ENCODE measurements at places on chromosomes 3 and 15.

- DNase-seq: peak; percentile 70
Measured at GRCh38 chr3:25594007-25594502, 70.7 kb downstream of the TOP2B start.

GRCh38 chr3:19931180-19931692 is 2.8 kb downstream of the EFHB start:
- peak; percentile 26 for DNase-seq

- DNase-seq: no peak
Measured at GRCh38 chr3:133934996-133935842, 39.5 kb upstream of the RAB6B start.

DNA sequence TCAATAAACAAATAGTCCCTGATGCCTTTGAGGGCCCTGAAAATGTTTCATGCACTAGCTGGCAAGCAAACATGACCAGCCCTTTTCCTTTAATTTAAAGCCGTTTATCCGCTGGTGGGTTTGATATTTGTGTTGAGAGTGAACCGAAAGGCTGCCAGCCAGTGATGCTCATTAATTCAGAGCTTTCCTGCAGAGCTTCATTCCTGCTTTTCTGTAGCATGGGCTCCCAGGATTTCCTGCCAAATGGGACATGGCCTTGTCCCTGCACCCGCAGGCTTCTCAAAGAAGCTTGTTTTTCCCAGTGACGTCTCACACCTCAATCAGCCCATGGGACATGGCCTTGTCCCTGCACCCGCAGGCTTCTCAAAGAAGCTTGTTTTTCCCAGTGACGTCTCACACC is 219.6 kb downstream of the MTHFS start:
- no peak for DNase-seq

DNA sequence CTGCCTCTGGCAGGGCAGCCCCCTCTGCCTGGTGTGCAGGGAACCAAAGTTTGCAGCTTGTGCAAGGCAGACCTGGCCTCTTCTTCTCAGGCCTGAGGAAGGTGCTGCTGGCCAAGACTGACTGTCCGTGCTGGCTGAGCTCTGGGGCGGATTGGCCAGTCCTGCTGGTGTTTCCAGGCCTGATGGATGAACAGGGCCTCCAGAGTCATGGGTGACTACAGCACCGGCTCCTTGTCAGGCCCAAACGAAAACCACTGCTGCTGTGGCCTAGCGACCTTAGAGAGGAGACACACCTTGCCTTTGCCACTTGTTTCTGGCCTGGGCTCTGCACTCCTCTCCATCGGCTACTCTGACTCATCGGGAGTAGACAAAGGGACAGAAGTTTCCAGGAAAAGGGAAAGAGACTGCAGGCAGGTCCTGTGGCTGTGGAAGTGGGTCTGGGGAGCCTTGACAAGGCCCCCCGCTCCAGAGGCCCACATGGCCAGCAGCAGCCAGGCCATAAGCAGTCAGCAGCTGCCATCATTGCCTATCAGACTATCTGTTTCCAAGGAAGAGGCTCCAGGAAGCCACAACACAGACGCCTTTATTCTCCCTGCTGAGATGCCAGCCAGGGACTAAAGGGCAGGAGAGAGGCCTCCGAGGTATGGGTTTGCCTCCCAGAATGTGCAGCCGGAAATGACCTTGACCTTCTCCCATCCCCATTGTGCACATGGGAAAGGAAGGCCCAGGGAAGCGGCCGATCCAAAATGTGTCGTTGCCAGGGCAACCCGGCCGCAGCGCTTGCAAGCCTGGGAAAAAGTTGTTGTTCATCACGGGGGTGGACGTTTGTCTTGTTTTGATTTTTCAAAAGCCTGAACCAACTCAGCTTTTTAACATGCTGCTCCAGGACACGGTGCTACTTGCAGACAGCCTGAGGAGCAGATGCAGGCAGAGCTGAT is 160.5 kb downstream of the CHSY1 start:
- no peak for DNase-seq

- no peak for DNase-seq
Measured at GRCh38 chr3:65617209-65617608, 421.5 kb downstream of the MAGI1 start.

GRCh38 chr3:14330508-14330907 is 71.9 kb upstream of the SLC6A6 start:
- DNase-seq: no peak

GRCh38 chr3:189488241-189488767 is 142.9 kb upstream of the TP63 start:
- no peak for DNase-seq

DNA sequence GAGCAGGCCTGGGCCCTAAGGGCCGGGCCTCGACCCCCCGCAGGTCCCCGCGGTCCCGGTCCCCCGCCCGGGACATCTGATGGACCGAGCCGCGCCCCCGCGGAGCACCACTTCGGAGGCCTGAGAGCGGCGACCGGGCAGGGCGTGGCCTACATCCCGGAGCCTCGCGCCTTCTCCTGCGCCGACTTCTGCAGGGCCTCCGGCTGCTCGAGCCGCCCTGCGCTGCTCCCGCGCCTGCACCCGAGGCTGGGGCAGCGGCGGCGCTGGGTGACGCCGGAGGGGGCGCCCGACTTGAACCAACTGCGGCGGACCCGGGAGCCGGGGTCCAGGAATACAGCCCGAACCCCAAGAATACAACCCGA is 14.9 kb upstream of the GP9 start:
- DNase-seq: peak; percentile 42

- peak; percentile 57 for DNase-seq
Measured at GRCh38 chr3:157190380-157190872, 30.5 kb upstream of the CCNL1 start.

- no peak for DNase-seq
Measured at GRCh38 chr15:72058585-72058984, 59.4 kb downstream of the MYO9A start.

GRCh38 chr3:25372167-25372566 is 55.9 kb upstream of the RARB start:
- DNase-seq: no peak

GRCh38 chr15:89400116-89400781 is 65.6 kb upstream of the POLG start:
- DNase-seq: no peak

DNA sequence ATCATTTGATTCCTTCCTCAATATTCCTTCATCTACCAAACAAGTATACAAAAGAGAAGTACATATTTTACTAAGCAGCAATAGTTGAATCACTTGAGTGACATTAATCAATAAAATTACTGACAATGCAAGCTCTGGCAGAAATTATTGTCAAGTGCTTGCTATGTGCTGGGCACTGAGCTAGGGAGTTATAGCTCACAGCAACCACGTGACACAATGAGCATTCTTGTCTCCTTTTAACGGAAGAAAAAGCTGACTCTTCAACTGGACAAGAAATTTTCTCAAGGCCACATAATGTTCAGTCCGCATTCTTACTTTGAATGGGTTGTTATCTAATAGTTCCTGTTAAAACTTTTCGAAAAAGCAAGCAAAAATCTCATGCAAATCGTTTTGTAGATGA is 500.1 kb downstream of the PYDC2 start:
- DNase-seq: no peak

GRCh38 chr3:54198556-54198955 is 76.2 kb downstream of the CACNA2D3 start:
- no peak for DNase-seq

GRCh38 chr15:48177766-48178647 is at the start of gene MYEF2:
MYEF2 (minus strand) TSS chr15:48178295; CDS start chr15:48178237, 58 bp downstream.
- peak; percentile 71 for DNase-seq

DNA sequence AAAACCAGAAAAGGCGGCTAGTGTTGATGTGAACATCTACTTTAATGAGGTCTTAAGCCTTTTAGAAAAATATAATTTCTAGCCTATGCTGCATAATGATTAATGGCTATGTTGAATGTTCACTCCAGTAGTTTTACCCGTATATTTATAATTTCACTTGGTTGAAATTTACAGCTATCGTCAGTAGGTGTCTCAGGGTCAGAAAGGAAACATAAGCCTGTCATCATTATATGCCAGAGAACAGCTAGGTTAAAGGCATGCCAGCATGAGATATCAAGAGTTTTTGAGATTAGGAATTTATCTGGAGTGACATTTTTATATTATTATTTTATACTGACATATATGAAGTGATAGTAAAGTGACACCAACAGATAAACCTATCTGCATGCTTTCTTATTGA is 904.1 kb downstream of the OTOL1 start:
- no peak for DNase-seq

Measured in hematopoietic multipotent progenitor cell treated with erythropoietin and hydrocortisone succinate and interleukin-3 and kit ligand, for 8 days (in vitro differentiated cells).